ENCODE measurements at places on chromosomes 2 and 18. TPM values are rescaled to one million over a fixed set of nuclear protein-coding genes. Genes with fewer than 3 reads are reported as not detected.

METTL8 gene
- 55.1 TPM for total RNA-seq

FOXI3 gene
- not detected for total RNA-seq

- no peak for DNase-seq
Observed at GRCh38 chr2:86016581-86016980, 89.1 kb downstream of the POLR1A start.

- DNase-seq = no peak
Observed at GRCh38 chr18:5315838-5316237, 20.3 kb upstream of the ZBTB14 start.

DNA sequence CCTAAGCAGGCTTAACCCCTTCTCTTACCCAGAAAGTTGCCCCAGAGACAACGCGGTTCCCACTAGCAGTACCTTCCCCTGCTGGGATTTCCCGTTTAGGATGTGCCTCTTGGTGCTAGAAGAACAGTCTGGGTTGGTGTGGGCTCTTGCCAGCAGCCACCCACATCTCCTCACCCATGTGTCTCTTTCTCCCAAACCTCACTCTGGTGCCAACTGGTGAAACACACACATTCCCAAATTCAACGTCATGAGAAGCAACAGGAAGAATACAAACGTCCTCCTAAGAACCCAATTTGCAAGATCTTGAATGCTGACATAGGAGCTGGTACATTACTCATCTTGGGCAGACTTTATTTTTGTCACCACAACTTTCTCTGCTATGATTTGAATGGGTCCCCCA is 36.2 kb downstream of the DIPK1C start:
- DNase-seq = no peak

DNA sequence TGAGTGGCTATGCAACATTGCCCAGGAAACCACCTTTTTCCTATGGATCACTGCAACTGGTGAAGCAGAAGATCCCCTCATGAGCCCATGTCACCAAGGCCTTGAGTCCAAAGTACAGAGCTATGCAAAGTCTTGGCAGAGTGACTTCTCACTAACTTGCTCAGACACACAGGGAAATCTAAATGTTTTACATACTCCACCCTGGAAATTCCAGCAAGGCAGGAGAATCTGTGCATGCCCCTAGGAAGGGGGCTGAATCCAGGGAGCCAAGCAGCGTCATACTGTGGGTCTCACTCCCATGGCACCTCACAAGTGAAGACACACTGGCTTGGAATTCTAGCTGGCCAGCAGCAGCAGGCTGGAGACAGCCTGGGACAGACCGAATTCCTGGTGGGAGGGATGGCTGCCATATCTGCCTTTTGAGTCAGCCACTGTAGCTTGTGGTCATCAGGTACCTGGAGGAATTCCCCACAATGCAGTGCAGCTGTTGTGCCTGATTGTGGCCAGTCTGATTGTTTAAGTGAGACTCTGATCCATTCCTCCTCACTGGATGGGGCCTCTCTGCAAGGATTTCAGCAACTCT is 1817.4 kb downstream of the SUCLG1 start:
- DNase-seq = no peak

All from MCF 10A (cell line).